ENCODE measurements at places on chromosomes 7 and 10.

DNA sequence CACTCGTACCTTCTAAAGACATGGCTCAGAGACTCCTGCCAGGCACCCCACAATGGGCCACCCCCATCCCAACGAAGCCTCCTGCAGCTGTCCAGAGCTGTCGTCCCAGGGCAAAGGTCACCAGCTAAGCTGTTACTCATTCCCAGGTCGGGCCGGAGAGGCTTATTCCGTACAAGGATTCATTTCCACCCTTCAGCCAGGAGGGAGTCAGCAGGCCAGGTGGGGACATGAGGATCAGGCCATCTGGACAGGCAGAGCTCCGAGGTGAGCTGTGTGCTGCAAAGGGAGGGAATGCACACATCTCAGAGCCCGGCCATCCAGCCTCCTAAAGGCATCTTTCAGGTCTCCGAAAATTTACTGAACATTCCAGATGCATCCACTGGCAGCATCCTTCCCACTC, 63.9 kb upstream of the NANOS1 start:
- DNase-seq, result no peak

DNA sequence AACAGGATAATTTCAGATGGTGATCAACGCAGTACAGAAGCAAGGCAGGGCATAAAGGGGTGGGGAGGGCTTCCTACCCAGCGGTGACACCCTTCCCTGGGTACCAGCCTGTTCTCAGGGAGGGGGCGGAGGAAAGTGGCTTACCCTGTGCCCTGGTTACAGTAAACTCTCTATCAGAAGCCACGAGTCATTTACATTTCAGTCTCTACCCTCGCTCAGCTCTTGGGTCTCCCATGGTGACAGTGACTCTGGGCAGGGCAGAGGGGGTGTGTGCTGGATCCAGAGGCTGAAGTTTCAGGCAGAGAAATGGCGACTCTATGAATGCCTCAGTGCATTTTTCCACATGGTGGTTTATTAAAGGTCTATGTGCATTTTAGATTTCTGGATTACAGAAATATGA, 107.0 kb downstream of the ADARB2 start:
- DNase-seq, result no peak

DNA sequence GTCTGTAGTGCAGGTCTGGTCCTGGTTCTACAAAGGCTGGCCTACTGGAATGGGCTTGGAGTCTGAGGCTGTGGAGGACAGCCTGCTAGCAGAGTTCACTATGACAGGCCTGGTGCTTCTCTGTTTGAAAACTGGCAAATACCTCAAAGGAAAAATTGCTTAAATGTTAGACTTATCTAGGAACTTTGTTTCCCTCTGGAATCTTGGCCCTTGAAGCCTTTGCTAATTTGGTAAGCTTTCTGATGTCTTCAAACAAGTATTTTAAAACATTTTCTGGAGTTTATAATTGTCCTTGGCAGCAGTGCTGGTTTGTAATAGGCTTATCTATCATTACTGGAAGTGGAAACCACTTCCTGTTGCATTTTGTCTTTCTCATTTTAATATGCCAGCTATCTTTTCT, 139.7 kb downstream of the TMEM26 start:
- no peak for DNase-seq

DNA sequence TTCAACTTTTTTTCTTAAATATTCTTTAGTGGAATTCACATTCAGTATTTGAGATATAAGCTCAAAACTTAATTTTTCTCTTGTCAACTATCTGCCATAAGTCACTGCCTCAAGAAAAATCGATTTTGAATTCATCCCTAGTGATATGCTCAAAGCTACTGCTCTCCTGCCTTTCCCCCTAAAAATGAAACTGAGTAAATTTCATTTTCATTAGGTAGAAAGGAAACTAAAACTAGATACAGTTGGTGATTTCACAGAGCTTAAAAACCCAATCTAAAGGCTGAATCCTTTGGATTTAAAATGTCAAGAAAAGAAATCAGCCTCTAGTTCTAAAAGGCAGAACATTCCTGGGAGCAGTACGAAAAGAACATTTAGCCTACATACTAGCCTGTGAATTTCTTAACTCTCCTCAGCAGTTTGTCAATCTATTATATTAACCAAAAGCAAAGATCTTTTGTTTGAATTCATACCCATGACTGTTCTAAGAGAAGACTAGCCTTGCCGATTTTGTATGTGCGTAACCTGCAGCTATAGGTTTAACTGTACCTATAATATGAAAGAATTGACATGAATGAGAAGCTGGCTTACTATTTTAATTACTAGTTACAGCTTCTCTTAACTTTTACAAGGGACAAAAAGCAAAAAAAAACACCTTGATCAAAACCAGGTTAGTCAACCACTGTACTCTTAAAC, 4.9 kb upstream of the FAM53B start:
- DNase-seq, result no peak

- no peak for DNase-seq
Observed at GRCh38 chr7:44061645-44062179, 3.7 kb downstream of the PGAM2 start.

DNA sequence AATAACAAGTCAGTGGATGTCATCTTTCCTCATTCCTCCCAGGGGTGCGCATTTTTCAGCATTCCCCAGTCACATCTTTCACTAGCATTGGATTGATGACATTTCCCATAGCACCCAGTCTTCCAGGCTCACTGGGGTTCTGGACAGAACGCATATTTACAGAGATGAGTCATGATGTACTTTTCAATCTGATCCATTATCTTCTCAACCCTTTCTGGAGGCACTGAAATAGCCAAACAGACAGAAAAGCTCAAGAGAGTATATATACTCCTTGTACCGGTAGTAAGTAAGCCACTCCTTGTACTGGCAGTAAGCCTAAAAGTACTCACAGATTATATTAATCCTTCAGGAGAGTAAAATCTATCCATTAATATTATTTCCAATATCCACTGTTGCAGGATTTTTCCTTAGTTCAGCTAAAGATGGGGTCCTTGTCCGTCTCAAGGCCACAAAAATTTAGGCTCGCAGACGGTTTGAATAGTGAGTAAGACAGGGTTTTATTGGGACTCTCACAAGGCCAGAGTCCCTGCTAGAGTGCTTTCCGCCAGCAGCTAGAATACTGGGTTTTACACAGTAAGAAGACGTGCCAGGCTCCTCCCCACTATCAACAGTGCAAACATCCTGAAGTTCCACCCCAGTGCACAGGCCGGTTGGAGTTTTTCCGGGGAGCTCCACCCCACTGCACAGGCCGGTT, 60.8 kb downstream of the MDH2 start:
- peak; percentile 59 for DNase-seq

DNA sequence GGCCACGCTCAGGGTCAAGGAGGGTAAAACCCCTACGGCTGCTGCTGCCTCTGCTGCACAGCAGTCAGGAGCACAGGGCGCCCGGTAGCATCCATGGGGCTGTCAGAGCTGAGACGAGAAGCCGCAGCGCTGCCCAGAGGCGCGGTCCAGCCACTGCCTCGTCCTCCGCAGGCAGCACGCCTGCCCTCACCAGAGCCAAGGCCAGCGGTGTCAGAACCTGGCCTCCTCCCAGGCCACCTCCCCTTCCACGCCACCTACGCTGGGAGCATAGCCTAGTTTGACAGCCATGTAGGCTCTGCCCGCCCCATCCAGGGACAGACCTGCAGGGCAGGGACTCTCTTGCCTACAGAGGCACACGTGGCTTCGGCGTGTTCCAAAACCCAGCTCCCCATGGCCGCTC, 16.2 kb downstream of the INTS1 start:
- no peak for DNase-seq

DNA sequence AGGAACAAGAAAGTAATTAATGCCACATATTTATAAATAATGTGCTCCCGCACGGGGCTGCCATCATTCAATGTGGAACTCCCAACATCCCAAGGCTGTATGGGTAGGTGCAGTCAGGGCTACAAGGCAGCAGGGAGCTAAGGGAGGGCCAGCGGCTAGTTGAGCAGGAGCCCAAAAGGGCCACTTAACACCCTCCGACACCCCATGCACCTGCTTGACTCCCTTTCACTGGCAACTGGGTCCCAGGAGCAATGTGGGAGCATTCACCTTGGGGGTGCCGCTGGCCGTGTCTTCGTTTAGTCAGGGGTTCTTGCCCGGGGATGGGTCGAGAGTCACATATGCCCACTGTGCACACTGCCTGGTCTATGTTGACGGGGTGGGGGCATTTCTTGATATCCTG, 27.9 kb downstream of the SCART1 start:
- DNase-seq, result no peak

DNA sequence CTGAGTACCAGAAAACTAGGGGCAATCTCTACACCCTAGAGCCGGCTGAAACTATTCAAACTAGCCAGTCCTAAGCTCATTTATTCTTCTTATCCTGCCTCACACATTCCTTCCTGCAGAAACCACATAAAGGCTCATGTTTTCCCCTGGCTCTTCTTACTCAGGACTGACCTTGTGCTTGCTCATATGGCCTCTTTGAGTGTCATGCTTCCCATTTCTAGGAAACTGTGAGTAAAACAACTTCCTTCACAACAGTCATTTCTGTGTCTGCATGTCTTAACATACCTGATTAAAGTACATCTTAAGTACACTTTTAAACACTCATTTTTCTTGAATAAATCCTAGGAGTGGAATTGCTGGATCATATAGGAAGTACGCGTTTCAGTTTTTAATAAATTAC, 52.3 kb upstream of the KIAA1217 start:
- no peak for DNase-seq

DNA sequence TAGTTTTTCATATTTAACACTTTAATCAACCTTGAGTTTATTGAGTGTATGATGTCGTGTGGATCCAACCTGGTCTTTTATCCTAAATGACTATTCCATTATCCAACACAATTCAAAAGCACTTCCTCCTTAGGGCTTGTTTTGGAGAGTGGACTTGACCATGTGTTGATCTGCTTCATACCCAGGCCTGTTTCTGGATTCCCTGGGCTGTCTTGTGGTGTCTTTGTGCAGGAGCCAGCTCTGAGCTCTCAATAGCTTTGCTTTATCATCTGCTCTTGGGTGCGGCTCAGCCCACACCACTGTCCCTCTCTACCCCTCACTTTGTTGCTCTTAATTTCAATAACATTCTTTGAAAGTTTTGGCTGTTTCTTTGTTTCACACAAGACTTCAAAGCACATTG, 70.9 kb upstream of the CHST15 start:
- no peak for DNase-seq

GRCh38 chr10:31288001-31288400, 31.0 kb upstream of the ZEB1 start:
- DNase-seq, result no peak

GRCh38 chr7:26858735-26859134, 5.7 kb downstream of the SKAP2 start:
- no peak for DNase-seq

DNA sequence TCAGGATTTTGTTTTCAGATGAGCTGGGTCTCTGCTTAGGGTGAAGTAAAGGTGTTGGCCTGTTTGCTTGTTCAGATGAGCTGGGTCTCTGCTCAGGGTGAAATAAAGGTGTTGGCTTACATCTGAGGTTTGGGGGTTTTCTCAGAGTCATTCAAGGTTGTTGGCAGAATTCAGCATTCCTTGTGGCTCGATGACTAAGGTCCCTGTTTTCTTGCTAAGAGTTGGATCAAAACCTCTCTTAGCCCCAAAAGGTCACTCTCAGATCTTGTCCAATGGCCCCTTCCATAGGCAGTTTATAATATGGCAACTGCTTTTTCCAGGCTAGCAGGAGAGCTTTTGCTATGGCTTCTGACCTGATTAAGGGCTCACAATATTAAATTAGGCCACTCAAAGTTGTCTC, 106.6 kb downstream of the ADAM22 start:
- peak; percentile 63 for DNase-seq

- DNase-seq, result no peak
Observed at GRCh38 chr10:74875966-74876365, 49.6 kb downstream of the KAT6B start.

DNA sequence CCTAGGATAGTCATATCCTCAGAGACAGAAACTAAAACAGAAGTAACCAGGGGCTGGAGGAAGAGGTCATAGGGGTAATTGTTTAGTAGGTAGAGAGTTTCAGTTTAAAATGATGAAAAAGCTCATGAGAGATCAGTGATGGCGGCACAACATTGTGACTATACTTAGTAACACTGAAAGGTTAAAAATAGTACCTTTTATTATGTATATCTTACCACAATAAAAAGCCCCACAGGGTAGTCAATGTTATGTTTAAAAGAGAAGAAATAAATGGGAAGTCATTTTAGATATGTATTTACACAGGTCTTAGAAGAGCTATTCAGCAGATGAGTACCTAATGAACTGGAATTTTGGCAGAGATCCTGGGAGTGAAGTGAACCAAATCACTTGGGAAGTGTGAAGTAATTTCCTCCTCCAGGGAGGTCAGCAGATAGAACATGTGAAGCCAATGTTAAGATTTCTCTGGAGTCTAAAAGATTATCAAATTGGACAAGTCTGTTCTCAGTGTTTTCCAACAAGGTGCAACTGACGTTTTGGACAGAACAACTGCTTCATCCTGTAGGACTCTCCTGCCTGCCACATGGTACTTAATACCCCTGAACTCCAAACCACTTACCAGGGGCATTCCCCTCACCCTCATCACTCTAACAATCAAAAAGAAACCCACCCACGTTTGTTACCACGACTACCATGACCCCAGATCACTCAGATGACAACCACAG, 6.4 kb downstream of the CDCA7L start:
- peak; percentile 71 for DNase-seq

DNA sequence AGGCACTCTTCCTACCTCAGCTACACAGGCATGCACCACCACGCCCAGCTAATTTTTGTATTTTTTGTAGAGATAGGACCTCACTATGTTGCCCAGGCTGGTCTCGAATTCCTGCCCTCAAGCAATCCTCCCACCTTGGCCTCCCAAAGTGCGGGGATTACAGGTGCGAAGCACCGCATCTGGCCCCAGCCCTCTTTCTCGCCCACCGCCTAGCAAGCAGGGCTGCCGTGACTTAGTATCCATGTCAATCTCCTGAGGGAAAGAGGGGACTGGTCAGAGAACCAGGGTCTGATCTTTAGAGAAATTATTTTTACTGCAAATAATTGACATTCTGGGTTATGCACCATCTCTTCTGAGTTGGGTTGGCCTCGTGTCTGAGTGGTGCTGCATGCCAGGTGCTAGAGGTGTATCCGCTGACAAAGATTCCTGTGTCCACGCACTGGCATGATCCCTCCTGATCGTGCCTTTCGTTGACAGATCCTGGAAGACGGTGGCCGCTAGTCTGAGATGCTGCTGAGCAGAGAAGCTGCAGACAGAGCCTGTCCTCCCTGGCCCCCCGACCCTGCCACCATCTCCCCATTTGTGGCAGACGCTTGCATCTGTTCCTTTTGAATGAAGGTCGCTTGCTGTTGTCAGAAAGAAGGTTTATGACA, 22.7 kb downstream of the WIPI2 start:
- no peak for DNase-seq

GRCh38 chr7:101537205-101537604, 91.9 kb downstream of the MYL10 start:
- no peak for DNase-seq

GRCh38 chr7:79420464-79420863, 33.0 kb downstream of the MAGI2 start:
- peak; percentile 73 for DNase-seq

DNA sequence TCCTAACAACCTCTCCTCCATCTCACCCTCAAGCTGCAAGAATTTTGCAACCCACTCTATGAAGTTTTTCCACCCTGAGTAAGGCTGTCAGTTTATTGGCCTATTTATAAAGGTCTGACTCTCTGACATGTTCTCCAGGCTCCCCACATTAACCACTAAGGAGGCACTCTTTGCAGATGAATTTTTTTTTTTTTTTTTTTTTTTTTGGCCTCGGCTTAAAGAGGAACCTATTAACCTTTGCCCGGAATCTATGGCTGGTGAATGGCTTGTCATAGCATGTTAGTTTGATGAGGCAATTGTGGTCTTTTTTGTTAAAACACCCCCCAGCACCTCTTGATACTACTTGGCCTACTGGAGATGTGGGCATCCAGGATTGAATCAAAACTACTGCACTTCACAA, 57.1 kb downstream of the TBXAS1 start:
- DNase-seq, result no peak

All from Daoy (cell line).